Naive thymus-derived CD8-positive, alpha-beta T cell (primary cell): ENCODE measurements at places on chromosomes 7 and 10.

- no peak for DNase-seq
Measured at GRCh38 chr10:653991-654646, 35.3 kb downstream of the DIP2C start.

GRCh38 chr7:88477976-88478375 is 171.3 kb upstream of the STEAP4 start:
- DNase-seq, result no peak

DNA sequence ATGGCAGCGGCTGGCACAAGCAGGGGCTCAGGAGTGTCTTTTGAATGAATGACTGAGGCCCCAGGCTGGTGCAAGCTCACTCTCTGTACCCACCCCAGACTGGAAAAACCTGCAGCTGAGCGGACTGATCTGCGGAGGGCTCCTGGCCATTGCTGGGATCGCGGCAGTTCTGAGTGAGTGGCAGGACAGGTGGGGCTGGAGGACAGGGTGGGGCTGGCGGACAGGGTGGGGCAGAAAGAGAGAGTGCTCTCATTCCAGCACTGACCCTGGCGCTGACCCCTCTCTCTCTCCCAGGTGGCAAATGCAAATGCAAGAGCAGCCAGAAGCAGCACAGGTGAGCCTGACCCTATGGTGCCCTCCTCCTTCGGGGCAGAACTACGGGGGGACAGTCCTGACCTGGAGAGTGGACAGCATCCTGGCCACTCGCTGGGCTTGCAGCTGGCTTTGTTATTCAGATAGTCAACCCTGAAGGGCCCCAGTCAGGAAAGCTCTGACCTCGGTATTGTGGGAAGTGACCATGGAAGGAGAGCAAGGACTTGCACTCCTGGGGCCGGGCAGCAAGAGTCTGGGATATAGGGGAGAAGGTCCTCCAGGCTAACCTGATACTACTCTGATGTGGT is 4.1 kb downstream of the FXYD4 start:
- DNase-seq, result no peak

DNA sequence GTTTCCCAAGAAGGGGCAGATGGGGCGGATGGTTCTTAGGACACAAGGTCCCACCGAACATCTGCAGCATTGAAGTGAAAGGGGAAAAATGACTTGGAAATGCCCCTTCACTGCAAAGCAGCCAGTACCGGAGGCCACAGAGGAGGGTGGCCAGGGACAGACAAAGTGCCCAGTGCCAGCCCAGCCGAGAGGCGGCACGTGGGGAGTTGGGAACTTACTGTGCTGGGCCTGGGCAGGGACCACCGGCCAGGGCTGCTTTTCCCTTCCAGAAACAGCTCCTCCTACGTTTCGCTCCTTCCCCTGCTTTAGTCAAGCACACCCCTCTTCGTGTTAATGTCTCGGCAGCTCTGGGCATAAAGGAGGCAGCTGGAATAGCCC is 129.2 kb downstream of the TNS3 start:
- no peak for DNase-seq

DNA sequence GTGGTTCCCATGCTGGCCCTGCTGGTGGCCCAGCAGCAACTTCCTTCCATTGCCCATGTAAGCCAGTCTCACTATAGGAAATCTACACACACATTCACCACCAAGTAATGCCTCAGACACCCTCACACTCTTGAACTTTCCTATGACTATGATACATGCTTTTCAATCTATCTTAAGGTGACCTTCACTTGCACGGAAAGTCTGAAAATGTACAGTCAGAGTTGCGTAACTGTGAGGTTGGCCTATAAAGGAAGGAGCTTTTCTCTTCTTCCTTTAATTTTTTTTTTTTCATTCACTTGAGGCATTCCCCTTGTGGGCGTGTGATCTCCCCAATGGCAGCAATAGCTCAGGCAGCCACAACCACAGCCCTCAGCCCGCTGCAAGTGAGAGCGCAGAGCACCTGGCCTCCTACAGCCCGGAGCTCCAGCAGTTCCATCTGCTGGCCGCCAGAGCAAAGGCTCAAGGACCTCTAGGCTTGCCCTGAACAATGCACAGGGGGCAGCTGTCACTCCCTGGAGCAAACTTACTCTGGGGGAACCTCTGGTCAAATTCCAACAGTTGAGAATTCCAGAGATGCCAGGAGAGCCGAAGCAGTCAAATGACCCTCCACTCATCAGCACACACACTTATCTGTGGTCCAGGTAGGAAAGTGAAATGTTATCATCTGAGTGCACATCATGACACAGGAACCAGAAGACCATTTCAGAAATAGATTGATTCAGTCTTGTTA is 123.1 kb upstream of the ADO start:
- DNase-seq, result peak; percentile 47

DNA sequence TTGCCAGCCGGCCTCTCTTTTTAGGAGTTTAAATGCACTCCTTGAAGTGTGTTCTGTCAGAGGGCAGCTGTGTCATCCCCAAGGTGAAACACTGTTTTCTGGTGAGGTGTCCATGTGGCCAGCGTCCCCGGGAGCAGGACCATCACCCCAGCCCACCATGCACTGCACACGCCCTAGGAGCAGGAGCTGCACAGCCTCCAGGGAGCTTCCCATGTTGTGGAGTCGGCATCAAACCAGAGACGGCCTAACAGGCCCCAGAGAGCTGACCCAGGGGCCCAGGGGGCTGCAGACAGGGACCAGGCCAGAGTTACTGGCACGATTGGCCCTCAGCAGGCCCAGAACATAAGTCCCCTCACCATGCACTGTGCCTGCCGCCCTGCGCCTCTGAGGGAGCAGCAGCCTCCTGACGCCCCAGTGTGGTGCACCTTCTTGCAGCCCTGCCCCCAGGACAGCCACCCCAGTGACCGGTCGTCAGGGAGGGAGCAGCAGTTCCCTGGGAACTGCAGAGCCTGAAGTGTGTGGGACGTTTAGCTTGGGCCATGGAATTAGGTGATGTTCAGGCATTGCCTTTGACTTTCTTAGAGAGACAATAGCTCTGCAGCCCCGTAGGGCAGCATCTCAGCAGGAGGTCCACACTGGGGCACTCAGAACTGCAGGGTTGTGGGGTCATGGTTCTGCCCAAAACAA is 97.9 kb downstream of the NKX6-2 start:
- no peak for DNase-seq

GRCh38 chr7:25795824-25796235 is 356.2 kb upstream of the NFE2L3 start:
- no peak for DNase-seq
